Astrocyte of the spinal cord (primary cell): ENCODE measurements at places on chromosomes 4 and X.

GRCh38 chrX:156005144-156005543 lies 7.6 kb downstream of the IL9R start:
- no peak for DNase-seq

DNA sequence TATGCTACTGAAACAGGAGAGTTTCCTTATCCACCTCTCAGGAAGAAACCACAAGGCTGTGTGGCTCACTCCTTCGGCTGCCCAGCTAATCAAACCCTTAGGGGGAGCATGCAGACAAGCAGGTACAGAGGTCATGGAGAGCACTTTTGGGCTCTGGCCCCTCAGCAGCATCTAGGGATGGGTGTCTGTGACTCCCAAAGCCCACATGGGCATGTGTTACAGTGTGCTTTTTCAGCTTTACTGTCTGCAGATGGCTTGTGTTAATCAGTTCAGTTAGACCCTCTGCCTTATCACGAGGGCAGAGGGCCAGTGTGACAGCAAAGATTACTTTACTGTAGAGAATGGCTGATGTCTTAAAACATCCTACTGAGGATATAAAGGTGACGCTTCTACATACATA lies 447.4 kb downstream of the PCDH10 start:
- DNase-seq: no peak

DNA sequence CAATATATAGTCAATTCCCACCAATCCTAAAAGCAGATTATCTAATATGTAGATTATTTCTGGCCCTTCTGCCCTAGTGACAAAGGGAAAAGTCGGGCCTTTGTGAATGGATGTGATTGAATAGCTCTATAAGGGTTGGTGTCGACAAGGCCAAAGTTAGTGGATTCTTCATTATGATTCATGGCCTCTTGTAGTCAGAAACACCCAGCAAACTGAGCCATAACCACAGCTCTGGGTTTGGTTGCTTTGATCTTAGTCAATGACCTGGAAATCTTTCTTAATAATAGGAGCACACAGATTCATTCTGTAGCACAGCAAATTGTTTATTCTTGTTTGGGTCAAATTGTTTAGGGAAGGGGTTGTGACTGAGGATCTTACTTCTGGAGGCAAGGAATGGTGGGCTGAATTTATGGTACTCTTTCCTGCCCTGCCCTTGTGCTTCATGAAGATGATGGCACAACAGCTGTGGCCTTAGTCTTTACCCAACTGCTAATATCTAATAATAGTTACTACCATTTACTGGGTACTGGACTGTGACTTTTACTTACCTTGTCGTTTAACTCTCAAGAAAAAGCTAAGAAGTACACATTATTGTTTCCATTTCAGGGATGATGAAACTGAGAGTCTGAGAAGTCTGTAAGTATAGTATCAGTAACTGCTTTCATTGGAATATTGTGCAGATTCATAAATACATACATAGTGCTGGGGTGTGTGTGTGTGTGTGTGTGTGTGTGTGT lies 74.0 kb downstream of the AFF2 start:
- peak; percentile 17 for DNase-seq

- DNase-seq: no peak
Observed at GRCh38 chr4:11904846-11905739, 476.4 kb upstream of the HS3ST1 start.

- DNase-seq: peak; percentile 5
Observed at GRCh38 chr4:95949136-95949765, 109.4 kb downstream of the PDHA2 start.

DNA sequence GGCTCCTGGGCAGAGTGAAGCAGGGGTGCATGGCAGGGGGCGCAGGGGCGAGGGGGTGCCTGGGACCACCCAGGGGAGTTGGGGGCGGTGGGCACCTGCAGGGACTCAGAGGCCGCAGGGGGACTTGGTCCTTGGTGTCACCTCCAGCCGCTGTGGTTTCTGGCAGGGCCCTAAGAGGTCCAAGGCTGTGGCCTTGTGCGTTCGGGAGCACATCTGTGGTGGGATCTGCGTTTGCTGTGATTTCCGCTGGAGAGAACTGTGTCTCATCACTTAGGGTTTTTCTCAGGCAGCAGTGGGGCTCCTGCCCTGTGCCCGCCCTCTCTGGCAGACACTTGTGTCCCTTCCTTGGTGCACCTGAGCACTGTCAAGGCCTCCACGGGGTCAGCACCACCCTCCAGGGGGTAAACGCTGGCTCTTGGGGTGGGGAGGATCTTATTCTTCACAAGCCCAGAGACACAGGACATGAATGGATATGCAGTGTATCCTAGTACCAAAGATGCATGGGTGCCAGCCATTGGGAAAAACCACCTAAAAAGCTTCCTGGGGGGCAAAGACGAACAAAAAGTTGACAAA lies 66.5 kb downstream of the ACOX3 start:
- DNase-seq: no peak

DNA sequence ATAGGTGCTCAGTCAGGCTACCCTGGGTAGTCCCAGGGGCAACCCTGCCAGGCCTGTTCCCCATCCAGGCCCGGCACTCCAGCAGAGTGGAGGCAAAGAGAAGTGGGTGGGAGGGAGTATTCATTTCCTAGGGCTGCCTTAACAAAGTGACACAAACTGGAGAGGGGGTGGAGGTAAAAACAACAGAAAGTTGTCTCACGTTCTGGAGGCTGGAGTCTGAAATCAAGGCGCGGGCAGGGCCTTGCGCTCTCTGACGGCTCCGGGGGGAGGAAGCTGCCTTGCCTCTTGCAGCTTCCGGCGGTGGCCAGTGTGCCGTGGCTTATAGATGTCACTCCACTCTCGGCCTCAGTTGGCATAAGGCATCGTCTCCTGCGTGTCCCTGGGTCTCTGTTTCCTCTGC lies 90.8 kb downstream of the DCTD start:
- DNase-seq: no peak

GRCh38 chr4:154205471-154205870 lies 286.1 kb downstream of the DCHS2 start:
- peak; percentile 36 for DNase-seq

GRCh38 chr4:106502106-106502699 lies 133.6 kb upstream of the GIMD1 start:
- DNase-seq: peak; percentile 64

GRCh38 chr4:66539745-66540144 lies 869.5 kb upstream of the EPHA5 start:
- no peak for DNase-seq

GRCh38 chr4:132417220-132417619 lies 731.9 kb upstream of the PCDH10 start:
- peak; percentile 14 for DNase-seq
